Stimulated activated CD4-positive, alpha-beta T cell treated with anti-CD3 and anti-CD28 coated beads, Interleukin-4, amount 100 ng/mL, for 24 hours (primary cell): ENCODE measurements at places on chromosomes 2 and 18.

- DNase-seq, result peak; percentile 50
Measured at GRCh38 chr2:160224060-160224459, 24.0 kb upstream of the ITGB6 start.

GRCh38 chr2:85763831-85764230 is 10.0 kb downstream of the ATOH8 start:
- DNase-seq, result no peak

GRCh38 chr2:33513480-33513879 is 37.0 kb downstream of the RASGRP3 start:
- no peak for DNase-seq

- no peak for DNase-seq
Measured at GRCh38 chr2:183752571-183752970, 628.3 kb downstream of the NUP35 start.
